ENCODE measurements at places on chromosomes 3 and 15.

DNA sequence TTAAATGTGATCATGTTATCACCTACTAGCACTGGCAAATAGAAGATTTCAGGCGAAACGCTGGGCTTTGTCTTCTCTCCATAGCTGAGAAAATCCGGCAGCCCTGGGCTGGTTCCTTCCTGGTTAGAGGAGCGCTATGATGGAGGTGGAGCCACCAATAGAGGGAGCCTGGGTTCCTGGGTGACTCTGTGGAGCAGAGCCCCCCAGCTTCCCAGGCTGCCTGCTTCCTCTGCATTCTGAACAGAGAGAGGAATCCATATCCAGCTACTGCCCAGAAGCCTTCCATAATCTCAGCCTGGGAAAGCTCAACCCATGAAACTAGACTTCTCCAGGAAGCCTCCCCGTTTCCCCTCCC, 32.6 kb upstream of the IQSEC1 start:
- no peak for DNase-seq

- no peak for DNase-seq
These were observed 32.1 kb downstream of the SCAP start for GRCh38 chr3:47443611-47443995.

- no peak for DNase-seq
These were observed 424.1 kb upstream of the KCNMB2 start for GRCh38 chr3:178112134-178112533.

DNA sequence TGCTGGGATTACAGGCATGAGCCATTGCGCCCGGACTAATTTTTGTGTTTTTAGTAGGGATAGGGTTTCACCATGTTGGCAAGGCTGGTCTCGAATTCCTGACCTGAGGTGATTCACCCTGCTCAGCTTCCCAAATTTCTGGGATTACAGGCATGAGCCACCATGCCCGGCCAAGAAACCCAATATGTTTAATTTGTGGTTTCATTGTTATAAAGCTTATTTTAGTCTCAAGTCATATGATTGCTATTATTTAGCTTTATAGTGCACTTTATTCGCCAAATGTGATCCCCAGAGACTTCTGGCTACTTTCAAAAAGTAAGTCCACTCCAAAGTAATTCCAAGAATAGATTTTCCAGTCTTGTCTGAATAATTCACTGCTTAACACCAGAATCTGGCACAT, 19.3 kb upstream of the SLC4A7 start:
- DNase-seq: no peak

DNA sequence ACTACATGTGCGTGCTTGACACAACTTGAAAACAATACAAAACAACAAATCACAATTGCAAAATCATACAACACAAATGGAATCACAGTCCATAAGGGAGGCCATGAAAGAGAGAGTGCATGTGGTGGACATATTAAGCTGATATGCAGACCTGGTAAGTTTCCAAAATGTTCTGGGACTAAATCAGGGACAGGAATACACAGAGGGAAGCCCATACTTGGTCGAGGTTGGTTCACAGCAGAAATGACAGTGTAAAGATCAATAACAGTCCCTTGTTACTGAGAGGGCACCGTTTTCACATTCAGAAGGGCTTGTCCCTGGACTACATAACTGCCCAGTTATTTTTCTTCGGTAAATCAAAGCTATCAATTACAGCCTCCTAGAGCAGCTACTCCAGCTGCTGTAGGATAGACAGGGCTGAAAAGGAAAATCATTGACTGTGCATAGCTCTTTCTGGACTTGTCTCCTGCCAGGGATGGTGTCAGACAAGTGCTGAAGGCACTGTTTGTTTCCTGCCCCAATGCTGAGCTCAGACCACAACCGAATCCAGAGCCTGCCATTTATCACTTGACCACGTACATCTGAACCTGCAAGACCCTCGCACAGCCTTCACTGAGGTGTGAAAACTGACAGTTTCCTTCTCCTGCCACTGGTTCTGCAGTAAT, 79.5 kb upstream of the KCNMB2 start:
- DNase-seq: no peak

DNA sequence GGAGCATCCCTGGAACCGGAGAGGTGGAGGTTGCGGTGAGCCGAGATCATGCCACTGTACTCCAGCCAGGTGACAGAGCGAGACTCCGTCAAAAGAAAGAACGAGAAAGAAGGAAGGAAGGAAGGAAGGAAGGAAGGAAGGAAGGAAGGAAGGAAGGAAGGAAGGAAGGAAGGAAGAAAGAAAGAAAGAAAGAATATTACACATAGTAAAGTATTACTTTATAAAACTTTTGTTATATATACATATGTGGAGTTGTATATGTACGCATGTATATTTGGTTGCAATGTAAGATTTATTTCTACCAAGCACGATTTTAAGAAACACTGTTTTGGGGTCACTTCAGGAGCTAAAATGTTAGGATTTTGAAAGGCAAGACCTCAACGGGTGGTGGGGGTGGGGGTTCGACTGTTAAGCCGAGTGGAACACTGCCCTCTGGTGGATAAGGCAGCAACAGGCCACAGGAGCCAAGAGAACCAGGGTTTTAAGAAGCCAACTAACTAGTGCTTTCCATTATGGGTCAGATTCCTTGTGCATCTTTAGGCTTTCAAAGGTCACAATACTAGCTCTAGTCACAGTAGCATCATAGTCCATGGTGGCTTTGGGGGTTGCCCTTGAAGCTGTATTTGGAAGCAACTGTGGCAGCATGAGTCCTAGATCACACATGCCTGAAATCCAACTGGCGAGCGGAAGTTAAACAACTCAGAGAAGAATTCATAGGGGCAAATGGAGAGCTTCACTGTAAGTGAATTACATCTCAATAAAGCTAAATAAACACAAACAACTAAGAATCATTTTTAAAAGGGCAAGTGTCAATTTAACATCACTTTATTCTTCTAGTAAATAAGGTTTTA, 22.5 kb downstream of the GLB1 start:
- DNase-seq: peak; percentile 75

GRCh38 chr15:87263296-87263695, 993.2 kb downstream of the NTRK3 start:
- no peak for DNase-seq

All from iris pigment epithelial cell (primary cell).